ENCODE measurements at places on chromosomes 7 and 10.

GRCh38 chr7:41244246-41244645 is 458.6 kb downstream of the INHBA start:
- no peak for DNase-seq

GRCh38 chr10:6299234-6299633 is 96.5 kb downstream of the PFKFB3 start:
- DNase-seq: no peak

GRCh38 chr7:129952086-129952652 is 591 bp downstream of the UBE2H start:
- no peak for DNase-seq

- DNase-seq: no peak
Observed at GRCh38 chr10:25142116-25142864, 32.5 kb upstream of the GPR158 start.

- no peak for DNase-seq
Observed at GRCh38 chr7:150900675-150901074, 48.4 kb downstream of the AOC1 start.

DNA sequence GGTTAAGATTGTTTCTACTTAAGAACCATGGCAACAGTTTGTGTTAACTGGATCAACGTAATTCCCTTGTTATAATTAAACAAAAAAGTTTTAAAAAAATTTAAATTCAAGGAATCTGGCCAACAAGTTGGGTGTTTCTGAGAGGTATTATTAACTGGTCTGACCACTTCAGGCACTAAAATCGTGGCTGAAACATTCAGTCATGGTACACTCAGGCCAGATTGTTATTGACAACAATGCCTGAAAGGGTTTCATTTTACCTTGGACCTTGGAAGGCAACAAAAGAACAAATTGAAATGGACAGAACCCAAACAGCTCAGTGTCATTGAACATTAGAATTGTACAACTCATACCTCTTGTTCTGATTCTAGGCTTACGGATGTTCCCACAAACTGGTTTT is 103.3 kb upstream of the ARMC3 start:
- no peak for DNase-seq

DNA sequence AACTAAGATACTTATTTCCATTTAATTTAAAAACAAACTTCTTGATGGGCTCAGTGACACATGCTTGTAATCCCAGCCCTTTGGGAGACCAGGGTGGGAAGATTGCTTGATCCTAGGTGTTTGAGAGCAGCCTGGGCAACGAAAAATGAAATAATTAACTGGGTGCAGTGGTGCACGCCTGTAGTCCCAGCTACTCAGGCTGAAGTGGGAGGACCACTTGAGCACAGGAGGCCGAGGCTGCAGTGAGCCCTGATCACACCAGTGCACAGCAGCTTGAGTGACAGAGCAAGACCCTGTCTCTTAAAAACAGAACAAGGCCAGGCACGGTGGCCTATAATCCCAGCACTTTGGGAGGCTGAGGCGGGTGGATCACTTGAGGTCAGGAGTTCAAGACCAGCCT is 37.4 kb downstream of the AVL9 start:
- DNase-seq: no peak

- no peak for DNase-seq
Observed at GRCh38 chr7:69787736-69788431, 189.6 kb downstream of the AUTS2 start.

- no peak for DNase-seq
Observed at GRCh38 chr10:36446881-36447280, 678.5 kb upstream of the ANKRD30A start.

GRCh38 chr7:147509541-147510200 is 1080.9 kb upstream of the C7orf33 start:
- no peak for DNase-seq

DNA sequence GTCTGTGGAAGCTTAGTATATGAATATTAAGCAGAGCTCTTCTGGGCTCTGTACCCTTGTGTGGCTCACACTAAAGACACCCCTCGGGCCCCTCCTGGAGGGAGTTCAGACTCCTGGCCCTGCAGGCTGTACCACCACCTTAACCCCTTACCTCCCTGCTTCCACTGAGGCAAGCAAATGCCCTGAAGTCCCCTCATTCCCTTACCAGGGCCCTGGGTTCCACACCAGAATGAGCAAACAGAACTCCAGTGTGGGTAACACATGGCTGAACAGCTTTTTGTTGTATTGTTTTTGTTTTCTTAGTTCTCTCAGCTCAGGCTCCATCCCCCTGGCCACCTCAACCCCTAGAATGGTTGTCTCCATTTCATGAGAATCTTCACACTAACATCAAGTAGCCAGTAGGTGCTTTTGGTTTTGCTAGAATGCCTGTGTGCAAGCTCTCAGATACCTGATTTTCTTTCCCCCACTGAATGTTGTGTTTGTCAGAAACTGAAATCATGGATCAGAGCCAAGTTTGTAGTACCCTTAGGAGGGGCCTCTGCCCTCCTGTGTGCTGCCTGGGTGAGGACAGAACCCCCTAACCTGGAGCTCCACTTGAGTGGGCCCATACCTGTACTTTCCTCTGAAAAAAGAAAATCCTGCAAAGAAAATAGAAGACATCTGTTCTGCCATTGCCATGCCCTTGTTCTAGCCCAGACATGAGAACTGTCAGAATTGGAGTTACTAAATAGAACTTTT is 2.8 kb upstream of the WAPL start:
- DNase-seq: no peak

- DNase-seq: no peak
Observed at GRCh38 chr10:126059076-126059826, 162.9 kb downstream of the FANK1 start.

- DNase-seq: no peak
Observed at GRCh38 chr10:116215651-116216050, 57.4 kb downstream of the GFRA1 start.

- no peak for DNase-seq
Observed at GRCh38 chr10:50605269-50605950, 18.3 kb downstream of the SGMS1 start.

DNA sequence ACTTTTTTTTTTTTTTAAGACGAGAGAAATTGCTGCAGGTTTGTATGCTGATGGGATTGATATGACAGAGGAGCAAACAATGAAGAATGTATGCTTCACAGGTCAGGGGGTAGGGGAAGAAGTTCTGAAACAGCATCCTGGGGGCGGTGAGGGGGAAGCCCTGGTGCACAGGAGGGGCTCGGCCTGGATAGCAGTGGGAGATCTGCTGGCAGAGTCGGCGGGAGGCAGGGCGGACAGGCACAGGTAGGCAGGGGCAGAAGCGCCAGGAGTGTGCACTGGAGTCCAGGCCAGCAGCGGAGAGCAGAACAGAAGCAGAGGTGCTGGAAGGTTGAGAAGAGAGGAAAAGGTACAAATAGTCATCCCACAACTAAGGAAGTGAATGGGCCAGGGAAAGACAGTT is 175.4 kb downstream of the SNX10 start:
- no peak for DNase-seq

DNA sequence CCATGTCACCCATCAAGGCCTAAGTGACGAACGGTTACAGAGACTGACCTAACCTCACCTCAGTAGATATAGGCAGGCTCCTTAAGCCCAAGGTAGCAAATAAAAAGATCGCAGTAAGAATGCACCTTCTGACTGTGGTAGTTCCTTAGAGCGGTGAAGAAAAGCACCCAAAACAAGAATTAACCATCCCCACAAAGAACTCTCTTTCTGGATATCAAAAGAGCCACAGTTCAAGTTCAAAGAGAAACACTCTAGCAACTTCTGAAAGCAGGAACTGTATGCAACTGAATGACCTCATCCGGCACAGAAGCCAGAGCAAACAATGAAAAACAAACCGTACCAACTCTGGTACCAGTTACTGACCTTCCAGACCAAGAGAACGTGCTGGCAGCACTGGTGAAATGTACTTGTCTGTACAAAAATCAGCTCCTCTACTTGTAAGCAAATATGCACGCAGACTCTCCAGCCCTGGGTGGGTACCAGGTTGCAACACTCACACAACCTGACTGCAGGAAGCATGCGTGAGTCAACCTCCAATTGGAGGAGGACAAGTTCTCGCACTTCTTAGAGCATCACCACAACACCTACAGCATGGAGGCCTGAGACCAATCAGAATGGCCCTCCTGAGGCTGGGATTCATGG is 202.7 kb downstream of the FAM107B start:
- DNase-seq: no peak

DNA sequence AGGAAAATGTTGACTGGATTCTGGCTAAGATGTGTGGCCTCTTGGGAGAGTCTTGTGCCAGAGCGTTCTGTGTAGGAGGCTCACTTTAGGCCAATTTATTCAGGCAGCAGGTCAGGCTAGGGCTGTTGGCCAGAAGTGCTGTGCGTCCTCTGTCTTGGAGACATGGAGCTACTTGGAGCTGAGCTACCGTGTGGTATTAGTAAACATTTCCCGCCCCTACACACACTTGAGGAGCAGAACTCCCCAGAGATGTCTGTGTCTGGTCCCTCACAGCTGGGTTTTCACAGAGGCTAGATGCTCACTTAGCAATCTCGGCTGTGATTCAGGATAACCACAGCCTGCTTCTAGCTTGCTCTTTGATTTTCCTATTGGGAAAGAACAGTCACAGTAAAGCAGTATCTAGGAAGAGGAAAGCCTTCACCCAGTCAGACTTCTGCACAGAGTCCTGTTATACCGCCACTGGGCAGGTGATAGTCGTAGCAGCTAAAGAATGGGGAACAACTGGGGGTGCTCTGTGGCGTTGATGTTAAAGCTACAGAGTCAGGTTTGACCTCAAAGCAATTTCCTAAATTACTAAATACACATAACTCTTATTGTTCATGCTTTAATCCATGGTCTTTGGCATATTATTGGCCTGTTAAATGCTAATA is 86.7 kb downstream of the MDFIC start:
- DNase-seq: no peak

- DNase-seq: no peak
Observed at GRCh38 chr7:30465811-30466180, 12.8 kb downstream of the NOD1 start.

- DNase-seq: no peak
Observed at GRCh38 chr10:102255404-102255803, 10.1 kb downstream of the GBF1 start.

- peak; percentile 22 for DNase-seq
Observed at GRCh38 chr7:1321411-1322239, 89.0 kb downstream of the UNCX start.

- DNase-seq: no peak
Observed at GRCh38 chr7:151699928-151700319, 177.0 kb downstream of the PRKAG2 start.

- DNase-seq: no peak
Observed at GRCh38 chr7:105016709-105017656, 3.0 kb downstream of the KMT2E start.

GRCh38 chr10:55627501-55628051 is 733.5 kb downstream of the ZWINT start:
- DNase-seq: peak; percentile 56

DNA sequence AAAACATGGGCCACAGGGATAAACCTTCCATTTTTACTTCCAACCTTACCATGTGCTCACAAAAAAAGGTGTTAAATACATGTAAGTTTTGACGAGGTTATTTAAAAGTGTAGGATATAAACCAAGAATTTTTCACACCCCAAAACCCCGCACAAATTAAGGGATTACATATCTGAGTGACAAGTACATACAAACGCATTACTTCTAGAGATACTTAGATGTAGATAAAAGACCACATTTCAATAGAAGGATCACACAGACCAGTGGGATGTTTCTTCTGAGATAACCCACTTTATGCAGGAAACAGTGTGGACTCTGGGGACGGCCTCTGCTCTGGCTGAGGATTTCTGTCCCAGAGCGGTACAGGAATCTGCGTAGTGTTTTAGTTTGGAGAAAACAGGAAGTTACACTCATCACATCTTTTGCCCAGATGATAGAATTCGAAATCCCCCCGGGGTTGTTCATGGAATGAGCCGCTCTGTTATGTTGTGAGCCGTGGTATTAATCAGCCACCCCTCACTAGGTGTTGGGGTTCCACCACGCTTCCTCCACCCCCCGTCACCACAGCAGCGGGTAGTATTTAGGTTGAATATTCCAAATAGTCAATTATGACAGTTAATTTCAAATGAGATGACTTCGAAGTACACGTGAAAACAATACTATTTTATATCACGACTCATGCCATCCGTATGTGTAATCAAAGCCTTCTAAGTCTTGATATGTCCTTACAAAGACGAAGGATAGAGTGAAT is 1.3 kb upstream of the CUL1 start:
- no peak for DNase-seq

- no peak for DNase-seq
Observed at GRCh38 chr7:73730485-73730884, 8.1 kb downstream of the ABHD11 start.

- DNase-seq: no peak
Observed at GRCh38 chr7:101705331-101705730, 76.2 kb upstream of the MYL10 start.

DNA sequence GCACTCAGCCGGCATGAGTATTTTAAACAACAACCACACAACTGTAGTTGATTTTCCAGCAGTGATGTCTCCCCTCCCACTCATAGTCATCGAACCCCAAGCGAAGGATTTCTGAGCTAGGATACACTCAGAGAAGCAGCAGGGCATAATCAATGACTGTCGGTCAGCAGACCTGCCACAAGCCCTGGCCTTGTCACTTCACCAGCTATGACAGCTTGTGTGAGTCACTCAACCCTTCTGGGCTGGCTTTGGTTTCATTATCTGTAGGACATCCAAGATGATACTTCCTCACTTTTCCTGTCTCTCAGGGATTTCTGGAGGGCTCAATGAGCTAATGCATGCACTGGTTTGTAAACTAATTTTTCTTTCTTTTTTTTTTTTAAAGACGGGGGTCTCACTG is 22.0 kb upstream of the UBE3C start:
- DNase-seq: no peak

GRCh38 chr7:21251151-21251800 is 176.6 kb upstream of the SP4 start:
- DNase-seq: no peak

- DNase-seq: no peak
Observed at GRCh38 chr7:82105463-82105862, 335.6 kb upstream of the HGF start.

GRCh38 chr7:75740846-75741497 is 2.2 kb upstream of the HIP1 start:
- DNase-seq: peak; percentile 52

GRCh38 chr7:8327199-8327598 is 65.2 kb upstream of the ICA1 start:
- DNase-seq: no peak

- no peak for DNase-seq
Observed at GRCh38 chr7:7868572-7868899, 100.1 kb upstream of the GLCCI1 start.

GRCh38 chr10:122347170-122347841 is 27.2 kb upstream of the PLEKHA1 start:
- DNase-seq: no peak

DNA sequence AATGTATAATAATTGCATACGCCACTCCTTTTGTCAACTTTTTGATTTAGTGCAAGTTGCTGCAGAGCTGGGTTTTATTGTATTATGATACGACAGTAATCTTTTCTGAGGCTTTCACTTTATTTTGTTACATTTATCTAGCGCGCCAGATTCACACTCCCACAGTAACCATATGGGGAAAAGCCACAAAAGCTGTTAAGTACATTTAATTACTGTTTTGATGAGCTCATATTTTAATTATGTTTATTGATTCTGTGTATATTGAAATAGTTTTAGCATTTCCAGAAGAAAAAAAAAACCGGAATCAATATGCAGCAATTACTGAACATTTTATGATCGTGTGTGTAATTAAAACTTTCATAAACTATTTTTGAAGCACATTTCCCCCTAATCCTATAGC is 118.5 kb downstream of the RAB11FIP2 start:
- no peak for DNase-seq

- no peak for DNase-seq
Observed at GRCh38 chr10:60389413-60390025, at the start of gene ANK3. ANK3 (minus strand) TSS chr10:60389875; CDS start chr10:60389538, 337 bp downstream.
